NCI-H345 (cell line): ENCODE measurements at places on chromosomes 1 and 21.

DNA sequence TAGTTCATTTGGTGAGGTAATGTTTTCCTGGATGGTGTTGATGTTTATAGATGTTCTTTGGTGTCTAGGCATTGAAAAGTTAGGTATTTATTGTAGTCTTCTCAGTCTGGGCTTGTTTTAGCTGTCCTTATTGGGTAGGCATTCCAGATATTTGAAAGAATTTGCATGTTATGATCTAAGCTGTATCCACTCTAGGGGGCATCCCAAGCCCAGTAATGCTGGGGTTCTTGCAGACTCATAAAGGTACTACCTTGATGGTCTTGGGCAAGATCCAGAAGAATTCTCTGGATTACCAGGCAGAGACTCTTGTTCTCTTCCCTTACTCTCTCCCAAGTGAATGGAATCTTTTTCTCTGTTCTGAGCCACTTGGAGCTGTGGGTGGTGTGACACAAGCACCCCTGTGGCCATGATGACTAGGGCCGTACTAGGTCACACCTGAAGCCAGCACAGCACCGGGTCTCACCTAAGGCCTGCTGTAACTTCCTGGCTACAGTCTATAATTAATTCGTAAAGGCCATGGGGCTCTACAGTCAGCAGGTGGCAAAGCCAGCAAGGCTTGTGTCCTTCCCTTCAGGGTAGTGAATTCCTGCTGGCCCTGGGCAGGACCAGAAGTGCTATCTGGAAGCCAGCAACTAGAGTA, 74.8 kb upstream of the PDE4B start:
- peak; percentile 1 for DNase-seq

- DNase-seq = peak; percentile 44
Measured at GRCh38 chr1:37353871-37354270, 120.5 kb upstream of the ZC3H12A start.

- no peak for DNase-seq
Measured at GRCh38 chr1:99855914-99856450, 5.8 kb downstream of the AGL start.

- DNase-seq = no peak
Measured at GRCh38 chr1:100441146-100441545, 88.8 kb downstream of the CDC14A start.

DNA sequence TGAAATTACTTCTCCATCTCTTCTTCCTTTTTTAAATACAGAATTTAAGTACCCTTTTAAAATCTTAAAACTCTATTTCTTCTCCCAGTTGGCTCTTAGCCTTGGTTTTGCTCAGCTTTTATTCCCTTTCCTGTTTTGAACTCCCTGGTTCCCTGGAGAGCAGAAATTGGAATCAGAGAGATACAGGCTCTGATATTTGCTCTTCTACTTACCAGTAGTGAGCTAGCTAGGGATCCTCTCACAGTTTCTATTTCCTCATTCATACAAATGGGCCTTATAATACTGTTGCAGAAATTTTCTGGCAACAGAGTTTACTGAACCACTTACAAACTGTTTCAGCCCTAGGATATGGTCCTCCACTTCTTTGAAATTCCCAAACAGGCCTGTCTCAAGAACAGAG, 606.3 kb downstream of the NUF2 start:
- DNase-seq = peak; percentile 49

- no peak for DNase-seq
Measured at GRCh38 chr21:28875078-28875477, 117.6 kb downstream of the LTN1 start.

GRCh38 chr1:207035877-207036551, 3.5 kb upstream of the C1orf116 start:
- no peak for DNase-seq

DNA sequence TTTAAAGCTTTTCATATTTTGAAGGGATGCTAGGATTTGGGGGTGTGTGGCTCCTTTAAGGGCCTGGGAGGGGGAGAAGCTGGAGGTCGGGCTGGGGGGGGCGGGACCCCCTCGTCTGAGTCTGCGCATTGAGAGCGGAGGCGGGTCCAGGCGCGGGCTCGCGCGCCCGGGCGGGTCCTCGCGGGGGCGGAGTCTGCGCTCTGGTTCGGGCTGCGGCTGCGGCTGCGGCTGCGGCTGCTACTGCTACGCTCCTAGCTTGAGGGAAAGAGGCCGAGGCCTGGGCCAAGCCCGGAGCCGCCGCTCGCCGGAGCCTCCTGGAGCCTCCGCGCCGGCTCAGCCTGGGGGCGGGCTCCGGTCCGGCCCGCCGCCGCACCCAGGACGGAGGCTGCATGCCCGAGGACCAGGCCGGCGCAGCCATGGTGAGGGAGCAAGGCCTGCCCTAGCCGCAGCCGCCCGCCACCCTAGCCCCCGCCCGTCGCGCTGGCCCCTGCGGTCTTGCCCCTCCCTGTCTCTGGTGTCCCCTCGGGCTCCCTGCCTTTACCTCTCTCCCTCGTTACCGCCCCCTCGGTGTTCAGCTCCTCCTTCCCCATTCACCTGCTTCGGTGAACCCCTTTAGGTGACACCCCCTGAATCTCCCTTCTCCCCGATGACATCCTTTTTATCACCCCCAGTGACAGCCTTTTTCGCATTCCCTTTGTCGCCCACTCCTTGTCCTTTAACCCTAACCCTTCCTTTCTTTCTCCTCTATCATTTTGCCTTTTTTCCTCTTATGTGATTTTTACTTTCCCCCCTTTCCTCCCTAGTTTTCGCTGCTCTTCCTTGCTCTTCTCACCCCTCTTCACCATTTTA, at the start of gene ZYG11B:
ZYG11B (plus strand) TSS at position 189 of the 849 bp plus-strand sequence; CDS start at position 390, 201 bp downstream.
- peak; percentile 91 for DNase-seq

DNA sequence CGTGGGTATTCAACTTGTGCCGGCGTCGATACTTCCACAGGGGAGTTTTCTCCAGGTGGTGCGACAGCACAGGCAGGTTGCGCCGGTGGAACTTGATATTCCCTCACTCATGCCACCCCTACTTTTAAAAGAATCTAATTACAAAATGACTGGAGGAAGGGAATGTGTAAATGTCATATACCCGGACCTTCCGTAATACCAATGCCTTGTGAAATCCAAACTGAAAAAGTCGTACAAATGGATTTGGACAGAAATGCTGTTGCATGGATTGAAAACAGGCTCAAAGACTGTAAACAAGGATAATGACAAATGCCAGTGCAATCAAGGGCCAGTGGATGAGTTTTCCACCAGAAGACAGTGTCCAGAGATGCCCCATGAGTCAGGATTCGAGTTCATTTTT, 235.3 kb upstream of the USP25 start:
- no peak for DNase-seq

GRCh38 chr21:38930066-38930465, 124.3 kb downstream of the ETS2 start:
- no peak for DNase-seq

GRCh38 chr1:215082532-215083382, at the start of gene KCNK2:
Gene KCNK2, plus strand, starts transcription at chr1:215082737. Its CDS starts 649 bp downstream, at chr1:215083386.
- peak; percentile 39 for DNase-seq

DNA sequence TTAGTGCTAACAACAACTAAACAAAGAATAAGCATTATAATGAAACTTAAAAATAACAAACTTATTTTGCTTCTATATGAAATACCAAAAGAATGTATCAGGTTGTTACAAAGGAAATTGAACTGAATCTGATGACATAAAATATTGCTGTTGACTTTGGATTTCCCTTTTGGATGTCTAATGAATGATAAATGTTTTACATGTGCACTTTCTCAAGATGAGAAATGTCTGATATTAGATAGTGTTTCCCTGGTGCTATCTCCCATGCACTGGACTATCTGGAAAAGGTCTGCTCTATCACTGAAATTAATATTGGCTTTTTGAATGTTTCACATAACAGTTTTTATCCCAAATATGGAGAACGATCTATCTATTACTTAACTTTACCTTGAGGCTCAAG, 179.9 kb downstream of the HMCN1 start:
- no peak for DNase-seq
